Tibial nerve (tissue), 4 donors: ENCODE measurements at places on chromosomes 11 and 22.

DNA sequence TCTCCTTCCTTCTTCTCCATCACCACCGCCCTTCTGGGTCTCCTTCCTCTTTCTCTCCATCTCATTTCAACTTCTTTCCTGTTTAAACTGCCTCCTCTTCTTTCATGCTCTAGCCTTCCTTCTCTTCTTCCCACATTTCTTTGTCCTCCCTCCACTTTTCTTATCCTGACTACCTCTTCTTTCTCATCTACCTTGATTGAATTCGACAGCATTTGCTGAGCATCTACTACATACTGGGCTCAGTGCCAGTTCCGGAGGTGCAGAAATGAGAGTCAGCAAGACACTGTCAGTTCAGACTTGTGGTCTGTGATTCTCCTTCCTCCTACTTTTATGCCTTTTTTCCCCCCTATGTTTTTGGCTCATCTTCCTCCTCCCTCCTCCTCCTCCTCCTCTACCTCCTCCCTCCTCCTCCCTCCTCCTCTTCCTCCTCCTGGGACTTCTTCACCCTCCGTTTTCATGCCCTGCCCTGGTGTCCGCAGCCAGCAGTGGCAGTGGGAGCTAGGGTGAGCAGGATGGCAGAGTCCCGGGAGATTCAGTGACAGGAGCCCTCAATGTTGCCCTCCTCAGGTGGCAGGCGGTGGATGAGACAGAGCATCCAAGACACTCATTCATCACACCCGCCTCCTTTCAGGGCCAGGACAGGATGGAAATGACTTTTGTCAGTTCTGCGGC, 146.0 kb upstream of the SEZ6L start:
- DNase-seq: no peak

DNA sequence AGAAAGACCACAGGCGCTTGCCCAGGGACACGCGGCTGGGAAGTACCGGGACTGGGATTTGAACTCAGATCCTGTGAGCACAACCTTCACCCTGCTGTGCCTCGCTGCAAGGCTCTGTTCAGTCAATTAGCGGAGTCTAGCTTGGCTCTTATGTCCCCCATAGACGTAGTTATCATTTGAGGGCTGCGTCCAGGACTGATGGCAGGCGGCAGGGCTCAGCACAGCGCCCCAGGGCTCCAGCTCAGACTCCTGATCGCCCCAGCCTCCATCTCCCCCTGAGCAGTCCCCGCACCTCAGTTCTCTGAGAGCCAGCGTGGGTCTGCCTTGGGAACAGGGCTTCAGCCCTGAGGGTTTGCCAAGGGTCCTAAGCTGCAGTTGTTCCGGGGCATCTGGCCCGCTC, 19.8 kb downstream of the MRGPRG start:
- DNase-seq: no peak

- no peak for DNase-seq
Observed at GRCh38 chr11:61024938-61025820, 53.7 kb downstream of the CD6 start.

GRCh38 chr11:70095541-70096252, 17.6 kb downstream of the ANO1 start:
- DNase-seq: no peak

GRCh38 chr11:32198053-32198452, 107.2 kb downstream of the RCN1 start:
- no peak for DNase-seq

DNA sequence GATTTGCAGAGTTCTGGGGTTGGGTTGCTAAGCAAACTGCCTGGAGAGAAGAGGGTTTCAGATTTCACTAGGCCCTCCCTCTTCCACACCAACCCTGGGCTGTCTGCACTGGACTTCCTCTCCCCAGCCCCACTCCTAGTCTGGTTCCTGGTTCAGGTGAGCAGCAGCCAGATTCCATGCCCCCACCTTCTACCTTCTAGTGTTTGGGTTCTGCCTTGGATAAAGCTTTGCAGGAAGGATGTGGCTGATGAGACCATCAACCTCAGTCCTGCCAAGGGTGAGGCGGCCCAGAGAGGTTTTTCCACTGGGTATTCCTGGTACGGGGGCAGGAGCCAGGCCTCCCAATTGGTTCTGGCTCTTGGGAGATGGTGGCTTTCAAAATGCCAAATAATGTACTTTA, 68.3 kb downstream of the BCR start:
- DNase-seq: no peak

- no peak for DNase-seq
Observed at GRCh38 chr11:128916037-128916572, 24.9 kb downstream of the KCNJ5 start.

GRCh38 chr11:9473408-9473807, 12.6 kb downstream of the ZNF143 start:
- DNase-seq: no peak

DNA sequence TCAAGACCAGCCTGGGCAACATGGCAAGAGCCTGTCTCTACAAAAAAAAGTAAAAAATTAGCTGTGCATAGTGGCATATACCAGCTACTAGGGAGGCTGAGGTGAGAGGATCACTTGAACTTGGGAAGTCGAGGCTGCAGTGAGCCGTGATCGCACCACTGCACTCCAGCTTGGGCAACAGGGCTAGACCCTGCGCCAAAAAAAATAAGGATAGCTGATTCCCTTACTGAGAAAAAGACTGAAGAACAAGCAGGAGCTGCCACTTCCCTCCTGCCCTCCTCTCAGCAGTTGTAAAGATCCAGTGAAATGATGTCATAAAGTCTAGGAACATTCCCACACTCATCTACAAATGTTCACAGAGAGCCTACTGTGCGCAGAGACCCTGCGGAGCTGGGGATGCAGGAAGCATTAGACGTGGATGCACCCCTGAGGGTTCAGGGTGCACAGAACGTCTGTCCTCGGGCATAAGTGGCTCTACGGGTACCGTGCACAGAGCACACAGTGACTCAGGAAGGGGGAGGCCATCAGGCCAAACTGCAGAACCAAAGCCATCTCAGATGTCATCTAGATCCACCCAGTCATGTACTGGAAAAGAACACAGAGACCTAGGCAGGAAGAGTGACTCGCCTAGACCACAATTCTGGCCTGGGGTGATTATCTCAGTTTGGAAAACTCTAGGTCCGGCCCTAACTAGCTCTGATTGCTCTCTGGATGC, 11.7 kb downstream of the SEC14L2 start:
- DNase-seq: no peak

DNA sequence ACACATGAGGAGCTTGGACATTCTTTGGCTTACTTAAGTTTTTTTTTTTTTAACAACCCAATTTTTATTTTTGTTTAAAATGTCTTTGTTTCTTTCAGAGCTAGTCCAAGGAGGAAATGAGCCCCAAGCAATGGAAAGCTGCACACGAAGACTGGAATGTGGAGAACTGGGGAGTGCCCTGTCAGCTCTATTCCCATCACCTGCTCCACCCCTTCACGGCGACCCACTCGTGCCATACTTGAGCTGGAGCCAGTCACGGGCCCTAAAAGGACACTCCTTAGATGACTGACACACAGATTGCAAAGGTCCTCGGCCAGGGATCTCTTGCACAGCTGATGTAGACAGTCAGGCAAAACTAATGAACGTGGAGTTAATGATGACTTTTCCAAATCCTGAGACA, 10.6 kb upstream of the SLC25A18 start:
- no peak for DNase-seq

DNA sequence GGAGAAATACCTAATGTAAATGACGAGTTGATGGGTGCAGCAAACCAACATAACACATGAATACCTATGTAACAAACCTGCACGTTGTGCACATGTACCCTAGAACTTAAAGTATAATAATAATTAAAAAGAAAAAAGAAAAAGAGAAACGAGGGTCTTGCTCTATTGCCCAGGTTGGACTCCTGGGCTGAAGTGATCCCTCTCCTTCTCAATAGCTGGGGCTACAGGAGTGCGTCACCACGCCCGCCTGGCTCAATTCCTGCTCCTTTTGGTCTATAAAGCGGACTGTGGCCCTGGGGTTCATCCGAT, 521 bp upstream of the PTS start:
- DNase-seq: peak; percentile 21

DNA sequence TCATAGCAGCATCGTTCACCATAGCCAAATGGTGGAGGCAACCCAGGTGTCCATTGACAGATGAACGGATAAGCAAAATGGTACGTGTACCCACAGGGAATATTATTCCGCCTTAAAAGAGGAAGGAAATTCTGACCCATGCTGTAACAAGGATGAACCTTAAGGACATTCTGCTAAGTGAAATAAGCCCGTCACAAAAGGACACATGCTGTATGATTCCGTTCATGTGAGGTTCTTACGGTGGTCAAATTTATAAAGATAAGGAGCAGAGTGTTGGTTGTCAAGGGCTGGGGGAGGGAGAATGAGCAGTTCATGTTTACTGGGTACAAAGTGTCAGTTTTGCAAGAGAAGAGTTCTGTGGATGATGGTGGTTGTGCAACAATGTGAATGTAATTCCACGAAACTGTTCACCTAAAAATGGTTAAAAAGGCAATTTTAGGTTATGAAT, 26.3 kb downstream of the APOL1 start:
- DNase-seq: no peak

DNA sequence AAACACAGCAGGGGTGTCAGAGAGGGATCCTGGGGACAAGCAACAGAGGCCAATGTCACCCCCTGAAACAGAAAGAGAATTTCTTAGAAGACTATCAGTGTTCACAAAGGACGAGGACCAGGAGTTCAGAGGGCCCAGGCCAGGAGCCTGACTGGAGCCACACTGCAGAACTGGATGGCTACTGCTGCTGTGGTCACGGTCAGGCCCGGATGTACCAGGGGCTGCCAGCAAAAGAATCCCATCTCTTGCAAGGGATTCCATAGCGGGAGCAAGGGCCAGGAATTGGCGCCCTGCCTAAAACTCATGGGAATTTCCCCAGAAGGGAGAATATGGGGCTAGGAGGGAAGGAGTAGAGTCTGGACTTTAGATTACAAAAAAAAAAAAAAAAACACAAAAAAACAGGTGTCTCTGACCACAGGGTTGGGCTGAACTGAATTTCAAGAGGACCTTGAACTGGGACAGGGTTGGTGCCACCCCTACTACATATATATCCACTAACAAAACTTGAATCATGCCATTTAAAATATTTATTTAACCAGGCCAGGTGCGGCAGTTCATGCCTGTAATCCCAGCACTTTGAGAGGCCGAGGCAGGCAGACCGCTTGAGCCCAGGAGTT, 15.7 kb upstream of the KCTD14 start:
- DNase-seq: no peak

DNA sequence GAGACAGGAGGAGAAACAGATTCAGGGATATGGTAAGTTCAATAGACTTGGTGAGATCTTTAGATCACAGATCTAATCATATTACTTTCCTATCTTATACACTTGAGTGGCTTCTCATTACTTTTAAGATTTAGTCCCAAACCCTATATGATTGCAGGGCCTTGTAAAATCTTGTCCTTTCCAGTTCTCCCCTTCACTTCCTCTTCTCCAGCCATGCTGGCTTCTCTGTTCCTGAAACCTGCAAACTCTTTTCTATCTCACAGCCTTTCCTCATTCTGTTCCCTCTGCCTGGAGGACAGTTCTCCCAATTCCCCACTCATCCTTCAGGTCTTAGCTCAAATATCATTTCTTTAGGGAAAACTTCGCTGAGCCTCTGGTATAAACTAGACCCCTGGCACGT, 65.9 kb upstream of the BIRC3 start:
- DNase-seq: no peak

DNA sequence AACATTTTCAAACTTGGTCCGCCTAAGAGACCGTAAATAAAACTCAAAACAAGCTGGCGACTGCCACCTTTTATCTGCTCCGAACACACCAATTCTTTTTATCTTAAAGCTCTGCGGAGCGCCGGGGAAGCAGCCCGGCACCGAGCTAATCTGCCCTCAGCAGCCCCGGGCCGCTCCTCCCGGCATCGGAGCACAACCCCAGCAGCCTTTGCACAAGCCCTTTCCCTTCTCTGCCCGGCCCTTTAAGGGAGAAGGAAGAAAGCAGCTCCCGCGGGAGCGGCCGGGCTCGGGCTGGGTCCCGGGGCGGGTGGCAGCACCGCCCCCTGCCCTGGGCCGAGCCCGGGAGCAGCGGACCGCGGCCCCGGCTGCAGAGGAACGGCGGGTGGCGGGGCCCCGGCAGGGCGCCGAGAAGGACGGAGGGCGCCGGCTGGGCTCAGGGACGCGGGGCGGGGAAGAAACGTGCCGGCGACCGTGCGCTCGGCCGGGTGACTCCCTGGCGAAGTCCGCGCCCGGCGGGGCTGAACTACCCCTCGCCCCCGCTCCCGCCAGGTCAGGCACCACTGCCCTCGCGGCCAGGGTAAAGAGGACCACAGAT, 133.6 kb upstream of the C11orf58 start:
- peak; percentile 30 for DNase-seq

DNA sequence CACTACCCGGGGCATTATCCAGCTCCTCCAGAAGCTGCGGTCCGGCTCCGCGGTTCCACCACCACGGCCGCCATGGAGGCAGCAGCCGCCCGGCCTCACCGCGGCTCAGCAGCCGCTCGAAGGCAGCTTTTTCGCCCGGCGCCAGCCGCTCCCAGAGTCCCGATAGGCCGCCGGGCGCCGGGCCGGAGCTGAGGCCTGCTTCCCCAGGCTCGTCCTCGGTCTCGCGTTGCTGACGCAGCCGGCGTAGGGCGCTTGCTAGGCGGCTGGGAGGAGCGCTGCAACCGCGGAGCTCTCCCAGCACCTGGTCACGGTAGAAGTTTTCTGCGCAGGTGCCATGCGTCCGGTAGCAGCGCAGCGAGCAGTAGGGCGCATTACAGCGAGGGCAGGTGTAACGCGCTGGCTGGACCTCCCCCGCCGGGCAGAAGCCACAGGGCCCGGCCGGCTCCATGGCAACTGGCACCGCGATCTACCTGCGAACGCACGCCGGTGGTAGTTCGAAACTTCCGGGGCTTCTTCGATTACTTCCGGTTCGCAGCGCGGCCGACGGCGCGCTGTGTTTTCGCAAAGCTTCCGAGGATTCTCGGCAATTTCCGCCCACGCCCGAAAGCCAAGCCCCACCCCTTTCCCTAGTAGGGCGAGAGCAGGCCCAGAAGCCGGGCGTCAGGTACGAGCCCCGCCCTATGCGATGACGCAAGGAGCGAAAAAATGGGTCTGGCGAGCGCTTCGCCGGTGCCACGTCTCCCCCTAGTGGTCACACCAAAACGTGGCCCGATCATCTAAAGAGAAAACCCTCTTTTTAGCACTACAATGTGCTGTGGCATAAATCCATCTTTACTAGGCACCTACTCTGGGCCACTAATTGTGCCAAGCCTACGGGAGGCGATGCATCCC, at the start of gene ZNHIT2:
ZNHIT2 (minus strand) TSS at position 496 of the 891 bp plus-strand sequence; CDS start at position 448, 48 bp downstream.
- peak; percentile 100 for DNase-seq

GRCh38 chr11:31655483-31655882, 145.9 kb downstream of the ELP4 start:
- no peak for DNase-seq

DNA sequence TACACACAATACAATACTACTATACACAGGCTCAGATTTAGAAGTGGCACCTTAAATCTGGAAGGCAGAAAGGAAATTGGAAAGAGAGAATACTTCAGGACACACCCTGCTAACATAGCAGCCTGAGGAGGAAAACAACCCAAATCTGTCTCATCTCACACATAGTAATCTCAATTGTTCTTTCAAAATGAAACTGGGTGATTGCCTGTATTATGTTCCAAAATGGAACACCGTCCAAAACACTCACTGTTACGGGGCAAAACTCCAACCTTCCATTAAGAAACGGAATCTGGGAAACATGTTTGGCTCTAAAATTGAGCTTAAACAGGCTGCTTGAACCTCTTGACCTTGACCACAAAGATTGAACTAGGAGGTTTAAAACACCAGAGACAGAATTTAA, 572.6 kb downstream of the OPCML start:
- no peak for DNase-seq

GRCh38 chr11:115716601-115717529, 212.7 kb upstream of the CADM1 start:
- no peak for DNase-seq
